Stimulated activated CD8-positive, alpha-beta memory T cell treated with anti-CD3 and anti-CD28 coated beads, Interleukin-7, amount 100 ng/mL, for 4 hours (primary cell): ENCODE measurements at places on chromosomes 11 and 22.

DNA sequence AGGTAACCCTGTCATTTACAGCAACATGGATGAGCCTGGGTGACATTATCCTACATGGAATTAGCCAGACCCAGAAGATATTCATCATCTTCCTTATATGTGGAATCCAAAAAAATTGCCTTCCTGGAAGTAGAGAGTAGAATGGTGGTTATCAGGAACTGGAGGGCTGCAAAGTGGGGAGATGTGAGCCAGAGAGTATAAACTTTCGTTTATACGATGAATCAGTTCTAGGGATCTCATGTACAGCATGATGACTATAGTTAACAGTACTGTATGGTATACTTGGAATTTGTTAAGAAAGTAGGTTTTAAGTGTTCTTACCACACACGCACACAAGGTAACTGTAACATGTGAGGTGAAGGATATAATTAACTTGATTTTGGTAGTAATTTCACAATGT lies 79.1 kb downstream of the TBC1D22A start:
- no peak for DNase-seq

DNA sequence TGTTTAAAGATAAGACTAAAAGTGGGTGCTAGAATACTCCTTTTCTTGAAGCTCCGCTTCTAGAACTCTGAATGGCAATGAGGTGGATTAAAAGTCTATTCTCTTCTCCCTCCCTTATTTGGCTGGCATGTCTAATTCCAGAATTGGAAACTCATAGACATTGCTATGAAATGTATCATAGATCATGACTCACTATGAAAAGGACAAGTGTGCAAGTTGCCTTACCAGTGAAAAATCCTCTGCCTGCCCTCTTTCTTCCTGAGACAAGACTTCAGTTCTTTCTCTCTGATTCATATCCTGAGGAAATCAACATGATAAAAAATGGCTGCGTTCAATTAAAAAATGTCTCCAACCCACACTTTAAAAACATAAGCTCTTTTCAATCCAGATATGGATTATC lies 73.2 kb upstream of the BLID start:
- no peak for DNase-seq

- DNase-seq: no peak
Observed at GRCh38 chr11:70682056-70682455, 283.7 kb downstream of the CTTN start.

DNA sequence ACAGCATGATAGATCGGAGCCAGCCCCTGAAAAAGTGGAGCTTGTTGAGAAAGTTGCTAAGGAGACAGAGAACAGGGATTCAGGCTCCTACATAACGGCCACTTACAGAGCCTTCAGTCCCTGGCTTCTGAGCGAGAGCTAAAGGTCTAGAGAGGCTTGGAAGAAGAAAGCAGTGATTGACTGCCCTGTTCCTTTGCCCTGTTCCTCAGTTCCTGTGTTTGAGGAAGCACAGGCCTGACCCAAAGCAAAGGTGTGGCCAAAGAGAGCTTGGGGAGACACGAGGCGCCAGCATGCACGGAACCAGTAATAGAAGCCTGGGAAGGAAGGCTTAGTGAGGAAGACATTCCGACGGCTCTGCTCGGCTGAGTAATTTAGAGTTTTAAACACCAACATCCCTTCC lies 74.1 kb upstream of the CSNK2A3 start:
- DNase-seq: no peak

DNA sequence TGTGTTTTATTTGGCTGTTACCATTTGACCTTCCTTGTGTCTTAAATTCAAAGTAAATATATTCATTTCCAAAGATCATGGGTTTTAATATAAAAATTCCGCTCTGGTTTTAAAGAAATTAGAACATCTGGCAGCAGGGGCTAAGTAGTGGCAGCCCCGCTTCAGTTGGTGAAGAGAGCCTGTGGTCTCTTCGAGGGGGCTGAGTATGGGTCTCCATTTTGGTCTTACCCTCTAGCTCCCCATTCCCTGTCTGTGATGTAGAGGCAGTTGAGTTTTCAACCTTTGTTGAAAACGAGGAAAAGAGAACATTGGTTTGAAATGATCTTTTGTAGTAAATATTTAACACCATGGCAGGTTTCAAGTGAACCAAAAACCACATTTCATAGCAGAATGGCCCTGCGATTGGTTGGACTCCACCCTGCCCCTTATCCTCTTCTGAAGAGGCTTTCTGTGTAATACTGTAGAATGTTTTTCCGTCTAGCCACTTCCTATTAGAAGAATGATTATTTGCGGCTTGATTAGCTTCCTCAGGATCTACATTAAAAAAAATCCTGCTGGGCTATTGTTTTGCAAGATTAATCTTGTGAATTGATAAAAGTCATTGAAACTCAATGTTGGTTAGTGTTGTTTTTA lies 17.7 kb downstream of the APLP2 start:
- no peak for DNase-seq
